Tibial nerve (tissue), 4 donors: ENCODE measurements at places on chromosomes 4 and X. TPM values are rescaled to one million over a fixed set of nuclear protein-coding genes. Genes with fewer than 3 reads are reported as not detected.

DNA sequence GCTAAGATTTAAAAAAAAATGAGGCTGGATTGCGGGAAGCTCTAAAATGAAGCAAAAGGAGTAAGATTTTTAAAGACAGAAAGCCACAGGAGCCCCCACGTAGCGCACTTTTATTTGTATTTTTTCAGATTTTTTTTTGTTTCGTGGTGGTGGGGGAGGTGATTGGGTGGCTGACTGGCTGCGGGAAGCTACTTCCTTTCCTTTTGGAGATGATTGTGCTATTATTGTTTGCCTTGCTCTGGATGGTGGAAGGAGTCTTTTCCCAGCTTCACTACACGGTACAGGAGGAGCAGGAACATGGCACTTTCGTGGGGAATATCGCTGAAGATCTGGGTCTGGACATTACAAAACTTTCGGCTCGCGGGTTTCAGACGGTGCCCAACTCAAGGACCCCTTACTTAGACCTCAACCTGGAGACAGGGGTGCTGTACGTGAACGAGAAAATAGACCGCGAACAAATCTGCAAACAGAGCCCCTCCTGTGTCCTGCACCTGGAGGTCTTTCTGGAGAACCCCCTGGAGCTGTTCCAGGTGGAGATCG is 908 bp downstream of the PCDH10 start:
- H3K4me3 ChIP-seq = peak overlapping the region; percentile 45
- no peaks in the 10 kb centered on the region for H3K27me3 ChIP-seq
- no peak overlapping the region for H3K27ac ChIP-seq
- peaks cover 6% of the 10 kb centered on the region for H3K4me1 ChIP-seq

GRCh38 chrX:133645977-133646718 is 230.9 kb upstream of the GPC4 start:
- no peak overlapping the region for H3K4me3 ChIP-seq
- peaks cover 5% of the 10 kb centered on the region for H3K27me3 ChIP-seq
- DNase-seq = no peak
- no peaks in the 10 kb centered on the region for H3K4me1 ChIP-seq

- no peaks in the 10 kb centered on the region for H3K36me3 ChIP-seq
- no peak for DNase-seq
- no peaks in the 10 kb centered on the region for H3K4me1 ChIP-seq
- no peak overlapping the region for H3K4me3 ChIP-seq
Measured at GRCh38 chr4:31041385-31041784, 321.2 kb downstream of the PCDH7 start.

GRCh38 chr4:139403462-139403861 is 50.5 kb upstream of the RAB33B start:
- no peak overlapping the region for H3K4me3 ChIP-seq
- no peak for DNase-seq
- no peaks in the 10 kb centered on the region for H3K4me1 ChIP-seq
- no peaks in the 10 kb centered on the region for H3K27me3 ChIP-seq
- no peak overlapping the region for H3K27ac ChIP-seq
- no peaks in the 10 kb centered on the region for H3K36me3 ChIP-seq

GRCh38 chrX:7083468-7084396 is 63.8 kb upstream of the STS start:
- H3K4me1 ChIP-seq = no peaks in the 10 kb centered on the region
- H3K27me3 ChIP-seq = no peaks in the 10 kb centered on the region
- no peak overlapping the region for H3K27ac ChIP-seq
- DNase-seq = no peak

DNA sequence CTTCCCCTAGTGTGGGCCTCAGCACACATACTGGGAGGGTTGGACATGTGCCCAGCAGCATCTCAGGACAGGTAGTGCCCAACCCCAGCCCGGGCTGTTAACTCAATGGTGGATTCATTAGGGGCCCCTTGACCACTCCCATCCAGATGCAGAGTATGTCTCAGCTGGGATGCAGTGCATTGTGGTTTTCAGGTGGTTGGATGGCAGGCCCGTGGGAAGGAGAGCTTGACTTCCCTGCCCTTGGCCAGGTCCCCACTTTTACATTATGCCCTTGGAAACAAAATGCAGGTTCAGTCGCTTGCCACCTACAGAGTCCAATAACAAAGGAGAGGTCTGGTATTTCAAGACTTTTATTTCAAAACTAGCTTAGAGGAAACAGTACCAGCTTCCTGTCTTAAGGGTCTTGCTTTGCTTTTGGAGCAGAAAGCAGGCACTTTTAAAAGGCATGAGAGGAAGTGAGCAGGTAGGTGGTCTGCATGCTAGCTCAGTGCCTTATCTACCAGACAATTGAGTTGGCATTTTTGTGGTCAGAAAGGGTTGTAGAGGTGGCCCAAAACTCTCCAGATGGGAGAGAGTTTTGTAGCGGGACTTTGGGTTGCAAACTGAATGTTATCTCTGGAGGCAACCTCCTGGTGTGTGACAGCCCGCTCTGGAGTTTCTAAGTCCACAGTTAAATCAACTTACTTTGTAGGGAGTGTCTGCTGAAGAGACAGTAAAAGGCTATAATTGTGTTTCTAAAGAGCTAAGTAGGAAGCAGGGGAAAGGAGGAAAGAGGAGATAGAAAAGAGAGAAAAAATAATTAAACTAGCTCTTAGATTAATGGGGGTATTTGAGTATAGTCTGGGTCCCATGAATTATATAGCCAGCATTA is 171.0 kb downstream of the GALNTL6 start:
- no peak overlapping the region for H3K4me3 ChIP-seq
- H3K27ac ChIP-seq = no peak overlapping the region
- no peak for DNase-seq
- no peaks in the 10 kb centered on the region for H3K36me3 ChIP-seq
- no peaks in the 10 kb centered on the region for H3K27me3 ChIP-seq
- no peaks in the 10 kb centered on the region for H3K4me1 ChIP-seq

DNA sequence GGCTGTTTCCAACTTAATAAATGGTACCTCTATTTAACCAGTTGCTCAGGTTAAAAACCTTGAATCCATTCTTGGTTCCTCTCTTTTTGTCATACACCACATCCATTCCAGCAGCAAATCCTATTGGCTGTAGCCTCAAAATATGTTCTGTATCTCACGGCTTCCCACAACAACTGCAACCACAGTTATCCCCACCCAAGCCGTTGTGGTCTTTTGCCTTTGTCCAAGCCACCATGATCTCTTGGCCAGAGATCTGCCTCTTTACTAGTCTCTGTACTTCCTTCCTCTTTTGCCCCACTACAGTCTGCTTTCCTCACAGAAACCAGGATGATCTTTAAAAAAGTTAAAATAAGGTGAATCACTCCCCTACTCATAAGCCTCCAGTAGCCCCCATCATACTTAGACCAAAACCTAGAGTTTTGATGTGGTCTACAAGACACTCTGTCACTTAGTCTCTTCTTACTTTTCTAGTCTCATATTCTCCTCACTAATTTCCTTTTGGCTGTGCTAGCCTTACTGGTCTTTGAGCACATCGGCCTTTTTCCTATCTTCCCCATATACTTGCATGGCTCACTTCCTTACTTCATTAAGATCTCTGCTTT is 10.3 kb downstream of the MAOA start:
- H3K4me3 ChIP-seq = no peak overlapping the region
- no peaks in the 10 kb centered on the region for H3K4me1 ChIP-seq

GRCh38 chr4:101218894-101219293 is 128.4 kb downstream of the PPP3CA start:
- H3K36me3 ChIP-seq = no peaks in the 10 kb centered on the region
- H3K4me1 ChIP-seq = peaks cover 75% of the 10 kb centered on the region
- no peaks in the 10 kb centered on the region for H3K27me3 ChIP-seq
- H3K4me3 ChIP-seq = no peak overlapping the region
- no peak overlapping the region for H3K27ac ChIP-seq
- DNase-seq = no peak

DNA sequence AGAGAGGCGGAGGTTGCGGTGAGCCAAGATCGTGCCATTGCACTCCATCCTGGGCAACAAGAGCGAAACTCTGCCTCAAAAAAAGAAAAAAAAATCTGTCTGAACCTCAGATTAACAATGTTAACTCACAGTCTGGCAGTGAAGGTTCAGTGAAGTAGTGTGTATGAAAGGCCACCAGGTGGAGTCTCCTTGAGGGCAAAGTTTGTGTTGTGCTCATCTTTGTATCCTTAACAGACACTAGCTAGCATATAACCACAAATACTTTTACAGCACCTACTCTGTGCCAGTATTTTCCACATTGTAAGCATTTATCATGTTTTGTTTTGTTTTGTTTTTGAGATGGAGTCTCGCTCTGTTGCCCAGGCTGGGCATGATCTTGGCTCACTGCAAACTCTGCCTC is 46.0 kb upstream of the MGST2 start:
- H3K36me3 ChIP-seq = no peaks in the 10 kb centered on the region
- no peak overlapping the region for H3K4me3 ChIP-seq
- H3K27ac ChIP-seq = no peak overlapping the region
- H3K27me3 ChIP-seq = no peaks in the 10 kb centered on the region
- H3K4me1 ChIP-seq = no peaks in the 10 kb centered on the region

DNA sequence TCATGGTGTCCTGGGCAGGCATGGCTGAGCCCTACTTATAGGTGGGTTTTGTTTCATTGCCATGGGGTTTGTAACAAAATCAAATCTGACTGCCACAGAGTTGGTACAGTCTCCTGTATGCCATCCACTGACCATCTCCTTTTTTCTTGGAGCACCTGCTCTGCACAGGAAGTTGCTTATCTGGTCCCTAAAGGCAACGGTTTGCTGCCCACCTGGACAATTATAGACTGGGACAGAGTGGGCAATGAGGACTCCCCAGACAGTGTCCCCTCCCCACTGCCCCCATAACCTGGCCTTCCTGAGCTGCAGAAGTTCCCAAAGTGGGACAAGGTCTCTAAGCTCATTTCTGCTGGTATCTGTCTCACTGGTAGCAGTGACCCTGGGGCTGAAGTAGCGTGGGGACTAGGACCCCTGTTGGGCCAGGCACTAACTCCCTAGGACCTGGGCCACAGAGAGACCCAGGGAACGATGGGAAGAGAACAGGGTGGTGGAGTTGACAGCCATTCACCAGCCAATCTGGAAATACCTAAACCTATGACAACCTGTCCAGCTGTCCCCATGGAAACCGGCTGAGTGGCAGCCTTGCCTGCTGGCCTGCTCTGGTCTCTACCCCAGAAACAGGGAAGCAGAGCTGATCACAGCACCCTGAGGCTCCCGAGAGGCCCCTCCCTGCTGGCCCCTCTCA is 64.7 kb downstream of the WFS1 start:
- DNase-seq = no peak
- no peak overlapping the region for H3K4me3 ChIP-seq
- no peaks in the 10 kb centered on the region for H3K4me1 ChIP-seq

SPANXA1 gene
- not detected for total RNA-seq

ASMT gene
- not detected for total RNA-seq

PYURF gene
- total RNA-seq = 104 TPM

SPANXA2 gene
- not detected for total RNA-seq
